ENCODE measurements at places on chromosomes 4 and X.

- no peak for DNase-seq
Observed at GRCh38 chr4:89243733-89244252, 63.8 kb downstream of the GPRIN3 start.

DNA sequence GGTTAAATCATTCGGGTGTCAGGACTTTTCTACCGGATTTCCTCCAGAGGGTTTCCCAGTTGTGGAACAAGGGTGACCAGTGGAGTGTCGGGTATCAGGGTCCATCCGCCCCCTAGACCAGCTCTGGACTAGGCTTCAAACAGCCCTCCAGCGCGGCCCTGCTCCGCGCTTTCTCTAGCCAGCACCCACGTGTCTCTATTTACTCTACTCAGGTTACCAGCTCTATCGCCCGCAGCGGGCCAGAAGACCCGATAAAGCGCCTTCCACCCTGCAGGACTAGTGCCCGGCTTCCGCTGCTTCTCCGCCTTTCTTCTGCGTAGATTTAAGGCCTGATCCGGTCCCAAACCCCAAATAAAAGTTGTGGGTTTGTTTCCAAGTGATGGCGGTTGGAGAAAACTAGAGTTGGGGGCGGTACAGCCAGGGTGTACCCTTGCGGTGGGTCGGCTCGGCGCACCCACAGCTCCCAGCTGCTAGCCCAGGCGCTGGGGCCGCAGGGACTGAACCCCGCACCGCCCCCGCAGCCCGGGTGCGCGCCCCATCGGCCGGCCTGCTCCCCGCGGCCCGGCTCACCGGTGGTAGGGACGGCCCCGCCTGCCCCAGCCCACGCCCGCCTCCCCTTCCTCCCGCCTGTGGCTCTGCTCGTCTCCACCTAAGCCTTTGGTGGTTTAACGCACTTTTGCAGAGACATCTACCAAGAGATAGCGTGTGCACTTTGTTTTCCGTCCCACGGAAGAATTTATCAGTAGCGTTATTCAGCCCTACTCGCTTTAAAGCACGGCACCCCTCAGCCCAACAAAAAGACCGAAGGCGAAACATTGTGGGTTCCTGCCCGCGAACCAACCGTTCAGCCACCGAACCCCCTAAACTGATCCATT, 2.1 kb downstream of the LEF1 start:
- no peak for DNase-seq

- DNase-seq = no peak
Observed at GRCh38 chr4:147772459-147772969, 40.6 kb downstream of the ARHGAP10 start.

GRCh38 chr4:76948443-76949275, 893 bp upstream of the SEPTIN11 start:
- peak; percentile 39 for DNase-seq

DNA sequence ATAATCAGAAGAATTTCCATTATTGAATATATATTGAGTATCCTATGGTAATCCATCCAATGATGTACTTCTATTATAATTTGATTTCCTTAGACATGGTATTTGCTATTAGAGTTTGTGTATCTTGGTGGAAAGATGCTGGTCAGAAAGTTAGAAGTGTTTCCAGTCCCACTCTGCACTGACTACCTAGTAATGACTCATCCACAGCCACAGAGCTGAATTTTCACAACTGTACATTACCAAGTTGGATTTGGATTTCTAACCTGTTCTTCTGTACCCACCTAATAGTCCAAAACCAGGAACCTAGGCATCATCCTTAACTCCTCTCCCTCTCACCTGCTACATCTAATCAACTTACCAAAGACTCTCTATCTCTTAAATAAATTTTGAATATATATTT, 145.4 kb downstream of the REELD1 start:
- no peak for DNase-seq

DNA sequence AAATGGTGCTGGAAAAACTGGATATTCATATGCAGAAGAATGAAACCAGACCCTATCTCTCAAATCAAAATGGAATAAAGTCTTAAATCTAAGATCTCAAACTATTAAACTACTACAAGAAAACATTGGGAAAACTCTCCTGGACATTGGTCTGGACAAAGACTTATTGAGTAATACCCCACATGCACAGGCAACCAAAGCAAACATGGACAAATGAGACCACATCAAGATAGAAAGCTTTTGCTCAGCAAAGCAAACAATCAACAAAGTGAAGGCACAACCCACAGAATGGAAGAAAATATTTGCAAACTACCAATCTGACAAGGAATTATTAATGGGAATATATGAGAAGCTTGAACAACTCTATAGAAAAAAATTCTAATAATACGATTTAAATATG, 284.4 kb upstream of the FGF16 start:
- no peak for DNase-seq

DNA sequence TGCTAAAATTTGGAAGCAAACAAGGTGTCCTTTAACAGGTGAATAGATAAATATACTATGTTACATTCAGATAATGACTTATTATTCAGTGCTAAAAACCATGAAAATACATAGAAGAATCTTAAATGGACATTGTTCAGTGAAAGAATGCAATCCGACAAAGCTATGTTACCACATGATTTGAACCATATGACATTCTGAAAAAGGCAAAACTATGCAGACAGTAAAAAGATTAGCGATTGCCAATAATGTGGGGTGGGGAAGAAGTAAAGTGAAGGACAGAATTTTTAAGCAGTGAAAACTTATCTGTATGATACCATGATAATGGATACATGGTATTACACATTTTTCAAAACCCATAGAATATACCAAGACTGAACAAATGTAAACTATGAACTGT, 926.9 kb downstream of the FAT4 start:
- no peak for DNase-seq

Data from activated CD8-positive, alpha-beta memory T cell treated with anti-CD3 and anti-CD28 coated beads for 1 hour (primary cell).